Smooth muscle cell of trachea (primary cell): ENCODE measurements at places on chromosomes 5 and 9. TPM values are rescaled to one million over a fixed set of nuclear protein-coding genes. Genes with fewer than 3 reads are reported as not detected.

Gene SERINC5
- 12.2 and 14.1 TPM in 2 replicates for total RNA-seq

Gene CCDC152
- 5.8 and 8.0 TPM in 2 replicates for total RNA-seq

Gene OLFML2A
- 3.6 and 28.8 TPM in 2 replicates for total RNA-seq

Gene AGPAT2
- total RNA-seq, result 35.9 and 52.1 TPM in 2 replicates

Gene TXNDC8
- 1.9 TPM in 1 of 2 replicates, not detected in the other for total RNA-seq

Gene ACOT12
- total RNA-seq, result 1.6 and 2.2 TPM in 2 replicates

Gene SLC6A18
- not detected in 2 replicates for total RNA-seq
